ENCODE measurements at places on chromosomes 4 and X.
A peak's percentile ranks its signal among the peaks of the same experiment; 100 is the strongest.

GRCh38 chrX:20499763-20500162 is 233.1 kb upstream of the RPS6KA3 start:
- DNase-seq = no peak

DNA sequence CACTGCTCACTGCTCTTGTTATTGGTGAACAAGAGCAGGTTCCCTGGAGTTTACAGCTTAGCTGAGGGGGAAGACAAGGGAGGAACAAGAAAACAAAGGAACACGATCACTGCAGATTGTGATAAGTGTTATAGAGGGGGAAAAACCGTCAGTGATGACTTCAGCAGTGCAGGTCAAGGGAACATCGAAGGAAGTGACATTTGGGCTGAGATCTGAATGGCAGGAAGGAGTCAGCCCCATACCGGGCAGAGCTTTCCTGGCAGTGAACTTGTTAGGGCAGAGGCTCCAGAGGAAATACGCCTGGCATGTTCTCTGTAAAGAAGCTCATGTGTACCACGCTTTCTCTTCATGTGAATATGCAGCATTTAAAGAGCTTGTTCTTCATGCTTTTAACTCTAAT is 78.1 kb downstream of the LDB2 start:
- no peak for DNase-seq

GRCh38 chr4:138005486-138005885 is 236.7 kb downstream of the SLC7A11 start:
- DNase-seq = no peak

DNA sequence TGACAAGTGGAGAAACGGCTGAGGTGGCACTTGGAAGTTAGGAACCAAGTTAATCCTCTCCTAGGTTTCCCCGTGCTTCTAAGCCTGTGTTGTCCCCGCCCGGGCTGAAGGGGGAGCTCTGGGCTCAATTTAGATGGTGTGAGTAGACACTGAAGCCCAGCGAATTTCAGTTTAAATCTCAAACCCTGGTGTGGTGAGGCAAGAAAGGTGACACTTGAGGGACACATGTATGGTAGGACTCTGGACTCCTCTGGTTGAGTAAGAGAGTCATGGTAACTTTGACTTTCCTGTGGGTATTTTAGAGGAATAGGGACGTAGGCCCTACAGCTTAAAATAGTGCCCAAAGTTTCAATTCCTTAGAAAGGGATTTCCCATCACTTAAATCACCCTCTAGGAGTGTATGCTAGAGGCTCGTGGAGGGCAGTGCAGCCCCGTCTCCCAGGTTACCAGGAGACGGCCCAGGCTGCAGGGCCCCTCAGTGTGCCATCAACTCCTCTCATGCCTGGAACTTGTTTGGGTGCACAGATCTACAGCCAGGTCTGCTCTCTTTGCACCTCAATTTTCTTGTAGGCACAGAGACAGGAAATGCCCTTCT is 24.0 kb downstream of the HAND2 start:
- no peak for DNase-seq

- no peak for DNase-seq
Observed at GRCh38 chrX:148854306-148854705, 353.9 kb downstream of the AFF2 start.

DNA sequence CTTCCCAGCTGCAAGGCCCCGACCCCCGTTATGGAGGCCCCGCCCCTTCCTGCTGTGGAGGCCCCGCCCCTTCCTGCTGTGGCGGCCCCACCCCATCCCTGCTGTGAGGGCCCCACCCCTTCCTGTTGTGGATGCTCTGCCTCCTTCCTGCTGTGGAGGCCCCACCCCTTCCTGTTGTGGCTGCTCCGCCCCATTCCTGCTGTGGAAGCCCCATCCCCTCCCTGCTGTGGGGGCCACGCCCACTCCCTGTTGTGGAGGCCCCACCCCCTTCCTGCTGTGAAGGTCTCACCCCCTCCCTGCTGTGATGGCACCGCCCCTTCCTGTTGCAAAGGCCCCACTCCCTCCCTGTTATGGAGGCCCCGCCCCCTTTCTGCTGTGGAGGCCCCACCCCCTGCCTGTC is 104.9 kb upstream of the PSAPL1 start:
- DNase-seq = peak; percentile 15

- DNase-seq = no peak
Observed at GRCh38 chr4:37549041-37549440, 137.1 kb downstream of the RELL1 start.

DNA sequence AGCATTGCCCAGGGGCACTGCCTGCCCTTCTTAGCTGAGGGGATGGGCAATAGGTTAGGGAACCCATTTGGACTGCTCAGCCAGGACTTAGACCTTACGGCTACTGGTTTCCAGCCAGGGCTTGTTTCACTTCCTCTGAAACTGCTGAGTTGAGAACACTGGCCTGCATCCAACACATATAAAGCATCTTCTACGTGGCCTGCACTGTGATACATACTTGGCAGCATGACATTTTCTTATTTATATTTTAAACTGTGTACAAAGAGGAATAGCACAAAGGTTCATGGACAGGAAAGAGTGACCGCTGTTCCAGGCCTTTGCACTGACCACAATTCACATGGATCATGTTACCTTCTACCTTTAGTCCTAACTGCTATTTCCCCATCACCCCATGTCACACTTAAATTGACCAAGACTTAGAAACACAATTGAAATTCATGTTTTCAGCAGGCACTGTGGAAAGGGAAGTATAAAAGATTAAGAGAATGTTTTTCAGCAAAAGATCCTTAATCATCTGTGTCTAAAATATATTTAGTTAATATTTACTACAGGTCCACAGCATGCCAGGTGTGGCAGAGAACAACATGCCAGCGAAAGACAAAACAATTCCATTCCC is 43.7 kb downstream of the NLGN4X start:
- no peak for DNase-seq

DNA sequence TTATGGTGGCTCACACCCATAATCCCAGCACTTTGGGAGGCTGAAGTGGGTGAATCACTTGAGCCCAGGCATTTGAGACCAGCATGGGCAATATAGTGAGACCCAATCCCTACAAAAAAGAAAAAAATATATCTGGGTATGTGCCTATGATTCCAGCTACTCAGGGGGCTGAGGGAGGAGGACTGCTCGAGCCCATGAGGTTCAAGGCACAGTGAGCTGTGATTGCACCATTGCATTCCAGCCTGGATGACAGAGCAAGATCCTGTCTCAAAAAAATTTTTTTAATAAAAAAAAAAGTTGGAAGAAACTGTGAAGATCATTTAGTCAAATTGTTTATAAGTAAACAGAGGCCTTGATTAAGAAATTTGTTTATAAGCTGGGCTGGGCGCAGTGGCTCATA is 39.7 kb downstream of the KLHL8 start:
- no peak for DNase-seq

- no peak for DNase-seq
Observed at GRCh38 chrX:130902446-130902782, 595 bp downstream of the ENOX2 start.

DNA sequence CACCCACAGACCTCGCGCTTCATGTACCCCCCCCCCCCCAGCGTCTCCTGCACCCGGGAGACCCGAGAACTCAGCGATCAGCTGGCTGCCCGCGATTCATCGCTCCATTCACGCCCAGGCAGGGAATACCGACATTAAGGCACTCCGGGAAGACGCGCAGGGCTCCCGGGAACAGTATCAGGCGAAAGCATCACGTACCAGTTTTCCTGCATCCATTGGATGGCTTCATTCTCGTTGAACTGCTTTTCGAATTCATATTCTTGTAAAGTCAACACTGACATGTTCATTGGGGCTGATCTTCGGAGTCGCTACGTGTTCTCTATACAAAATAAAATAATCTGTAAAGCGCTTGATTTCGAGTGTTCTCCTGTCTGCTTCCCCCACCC is 373 bp downstream of the ELOVL6 start:
- DNase-seq = no peak

DNA sequence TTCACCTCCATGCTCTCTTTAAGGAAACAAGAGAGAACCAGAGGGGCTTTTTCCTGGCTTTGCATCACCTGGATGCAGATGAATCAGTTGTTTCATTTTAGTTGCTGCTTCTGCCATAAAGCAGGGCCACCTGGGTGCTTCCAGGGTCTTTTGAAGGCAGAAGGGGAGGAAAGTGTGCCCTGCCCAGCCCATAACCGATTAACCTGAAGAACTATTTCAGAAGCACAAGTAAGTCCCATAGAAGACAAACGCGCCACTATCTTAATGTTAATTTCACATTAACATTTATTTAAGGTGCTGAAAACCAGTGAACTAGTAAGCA is 32.1 kb downstream of the IRF2 start:
- no peak for DNase-seq

- DNase-seq = no peak
Observed at GRCh38 chr4:165403637-165404036, 24.8 kb downstream of the CPE start.

GRCh38 chrX:63426519-63426918 is 75.4 kb upstream of the SPIN4 start:
- DNase-seq = no peak

DNA sequence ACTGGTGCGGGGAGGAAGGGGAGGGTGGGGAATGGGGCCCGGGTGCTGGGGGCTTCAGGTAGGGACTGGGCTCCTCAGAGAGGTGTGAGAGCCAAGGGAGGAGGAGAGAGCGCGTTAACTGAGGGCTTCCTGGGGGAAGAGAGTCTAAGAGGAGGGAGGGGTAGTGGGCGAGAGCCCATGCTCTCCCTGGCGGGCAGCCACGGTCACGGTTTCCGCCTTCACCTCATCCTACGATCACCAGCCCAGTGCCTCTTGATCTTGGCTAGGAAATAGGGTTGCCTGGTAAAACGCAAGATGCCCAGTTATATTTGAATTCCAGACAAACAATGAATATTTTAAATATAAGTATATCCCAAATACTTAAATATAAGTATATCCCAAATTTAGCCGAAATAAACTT is 60.8 kb upstream of the GRPEL1 start:
- DNase-seq = no peak

- DNase-seq = no peak
Observed at GRCh38 chrX:30865015-30865414, 24.0 kb downstream of the TAB3 start.

DNA sequence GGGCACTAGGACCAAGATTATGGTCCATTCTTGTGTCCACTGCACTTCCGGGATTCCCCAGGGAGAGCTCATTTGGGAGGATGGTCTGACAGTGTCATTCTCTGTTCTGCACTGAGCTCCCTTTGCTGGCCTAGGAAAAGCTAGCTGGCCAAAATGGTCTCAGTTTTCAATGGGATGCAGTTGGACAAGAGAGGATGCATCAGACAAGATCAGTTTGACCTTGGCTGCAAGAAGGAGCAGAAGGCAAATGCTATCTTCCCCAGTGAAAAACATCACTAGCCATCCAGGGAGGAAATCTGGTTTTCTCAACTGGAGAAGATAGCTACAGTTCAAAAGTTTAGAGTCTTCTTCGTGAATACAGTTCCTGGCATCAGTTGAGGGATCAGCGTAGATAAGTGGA is 221.1 kb downstream of the PTTG2 start:
- DNase-seq = no peak

DNA sequence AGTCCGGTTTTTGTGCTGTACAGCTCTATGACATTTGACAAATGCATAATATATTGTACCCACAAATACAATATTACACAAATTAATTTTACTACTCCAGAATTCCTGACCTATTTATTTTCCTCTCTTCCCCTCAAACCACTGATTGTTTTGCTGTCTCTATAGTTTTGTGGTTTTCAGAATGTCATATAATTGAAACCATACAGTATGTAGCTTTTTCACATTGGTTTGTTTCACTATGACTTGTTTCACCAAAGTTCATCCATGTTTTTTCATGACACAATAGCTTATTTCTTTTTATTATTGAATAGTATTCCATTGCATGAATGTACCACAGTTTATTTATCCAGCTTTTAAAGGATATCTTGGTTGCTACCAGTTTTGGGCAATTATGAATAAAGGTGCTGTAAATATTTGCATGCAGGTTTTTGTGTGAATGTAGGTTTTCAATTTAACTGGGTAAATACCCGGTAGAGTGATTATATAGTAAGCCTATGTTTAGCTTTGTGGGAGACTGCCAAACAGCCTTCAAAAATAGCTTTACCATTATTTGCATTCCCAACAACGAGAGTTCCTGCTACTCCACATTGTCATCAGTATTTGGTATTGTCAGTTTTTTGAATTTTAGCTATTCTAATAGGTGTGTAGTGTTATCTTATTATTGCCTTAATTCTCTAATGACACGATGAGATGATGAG is 25.9 kb downstream of the RNF175 start:
- no peak for DNase-seq

DNA sequence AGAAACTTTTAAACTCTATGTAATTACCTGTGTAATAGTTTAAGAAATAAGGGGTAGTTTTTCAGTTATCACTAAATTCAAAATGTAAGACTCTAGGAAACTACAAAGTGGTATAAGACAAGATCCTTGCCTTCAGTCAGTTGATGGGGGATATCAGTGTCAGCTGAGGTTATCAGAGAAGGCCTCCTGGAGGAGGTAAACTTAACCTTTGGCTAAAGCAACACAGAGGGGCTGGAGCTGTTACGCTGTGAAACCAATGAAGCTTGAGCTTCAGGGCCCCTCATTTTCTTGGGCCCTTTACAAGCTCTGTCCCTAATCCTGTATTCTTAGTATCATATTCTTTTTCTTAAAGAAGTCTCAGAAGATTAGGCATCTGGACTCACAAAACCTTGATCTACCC is 35.9 kb downstream of the FAM13A start:
- no peak for DNase-seq

DNA sequence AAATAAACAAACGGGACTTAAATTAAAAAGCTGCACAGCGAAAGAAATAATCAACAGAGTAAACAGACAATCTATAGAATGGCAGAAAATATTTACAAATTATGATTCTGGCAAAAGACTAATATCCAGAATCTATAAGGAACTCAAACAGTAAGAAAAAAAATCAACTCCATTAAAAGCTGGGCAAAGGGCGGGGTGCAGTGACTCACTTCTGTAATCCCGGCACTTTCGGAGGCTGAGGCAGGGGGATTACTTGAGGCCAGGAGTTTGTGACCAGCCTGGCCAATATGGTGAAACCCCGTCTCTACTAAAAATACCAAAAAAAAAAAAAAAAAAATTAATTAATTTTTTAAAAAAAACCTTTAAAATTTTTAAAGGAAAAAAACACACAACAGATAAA is 109.0 kb downstream of the ATP11C start:
- DNase-seq = no peak

GRCh38 chrX:68936608-68937007 is 107.8 kb downstream of the EFNB1 start:
- no peak for DNase-seq

DNA sequence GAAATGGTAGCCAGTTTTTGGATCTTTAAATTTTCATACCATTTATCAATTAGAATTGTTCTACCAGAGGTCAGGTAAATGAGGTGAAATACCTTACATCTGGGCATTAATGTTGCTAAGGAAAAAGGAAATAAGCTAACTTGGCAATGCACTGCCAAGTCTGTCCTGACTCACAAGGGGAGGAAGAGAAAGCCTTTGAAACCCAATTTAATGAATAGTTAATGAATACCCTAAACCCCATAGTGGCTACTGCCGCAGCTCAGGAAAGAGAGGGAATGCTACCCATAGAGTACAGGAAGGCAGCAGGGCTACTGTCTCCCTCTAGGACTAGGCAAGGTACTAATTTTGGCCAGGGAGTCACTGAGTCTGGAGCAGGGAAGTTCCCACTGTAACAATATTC is 16.8 kb upstream of the DHX15 start:
- DNase-seq = no peak

GRCh38 chr4:104163820-104164219 is 330.9 kb downstream of the CXXC4 start:
- DNase-seq = no peak

GRCh38 chr4:102612824-102613366 is 111.7 kb downstream of the NFKB1 start:
- DNase-seq = no peak

GRCh38 chr4:153934688-153935017 is 145.8 kb upstream of the SFRP2 start:
- DNase-seq = no peak

GRCh38 chrX:96435378-96436035 is 249.1 kb upstream of the DIAPH2 start:
- no peak for DNase-seq
